Brain (organoid and tissue), 16 donors: ENCODE measurements at places on chromosomes 1 and 21. TPM values are rescaled to one million over a fixed set of nuclear protein-coding genes. Genes with fewer than 3 reads are reported as not detected.

Gene P3H1
- 22.2 TPM for polyA plus RNA-seq

Gene DENND2C
- polyA plus RNA-seq: 0.22 TPM

Gene BARHL2
- 1.3 TPM for polyA plus RNA-seq

Gene PCAT6
- polyA plus RNA-seq: 14.5 TPM

Gene KANK4
- polyA plus RNA-seq: 1.7 TPM

Gene CBR3
- 9.6 TPM for polyA plus RNA-seq

Gene TRAPPC10
- 18.2 TPM for polyA plus RNA-seq

Gene PDZK1
- not detected for polyA plus RNA-seq

Gene MRTO4
- polyA plus RNA-seq: 36.2 TPM

Gene ERG
- polyA plus RNA-seq: 2.8 TPM

Gene TINAGL1
- 9.7 TPM for polyA plus RNA-seq

Gene AKT3
- polyA plus RNA-seq: 30.5 TPM

Gene STMN1
- polyA plus RNA-seq: 3,158 TPM
